ENCODE measurements at places on chromosomes 3 and 15. TPM values are rescaled to one million over a fixed set of nuclear protein-coding genes. Genes with fewer than 3 reads are reported as not detected.

The MINAR1 gene
- 0.84 TPM for total RNA-seq

The MAGEF1 gene
- total RNA-seq, result 13.1 TPM

The GREM1 gene
- total RNA-seq, result not detected

The TNNC1 gene
- not detected for total RNA-seq

The DLEC1 gene
- not detected for total RNA-seq

The SETD2 gene
- 14.1 TPM for total RNA-seq

The FANCD2OS gene
- not detected for total RNA-seq

The IGDCC3 gene
- total RNA-seq, result not detected

The TMEM45A gene
- total RNA-seq, result 8.9 TPM

The IMPG2 gene
- not detected for total RNA-seq

DNA sequence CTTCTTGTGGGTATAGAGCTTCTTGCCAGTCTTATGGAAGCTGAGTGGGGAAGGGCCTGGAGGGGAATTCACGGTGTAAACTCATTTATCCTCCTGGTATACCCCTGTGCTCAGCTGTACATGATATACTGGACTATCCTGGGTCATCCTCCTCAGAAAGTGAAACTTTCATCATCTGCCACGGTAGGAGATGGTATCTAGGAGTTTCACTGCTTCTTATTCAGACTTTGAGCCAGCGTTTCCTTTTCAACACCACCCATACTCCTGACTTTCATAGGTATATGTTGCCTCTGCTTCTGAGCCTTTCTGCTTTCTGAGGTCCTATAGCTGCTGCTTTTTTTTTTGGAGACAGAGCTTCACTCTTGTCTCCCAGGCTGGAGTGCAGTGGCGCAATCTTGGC, 15.6 kb downstream of the SENP5 start:
- no peak for DNase-seq

DNA sequence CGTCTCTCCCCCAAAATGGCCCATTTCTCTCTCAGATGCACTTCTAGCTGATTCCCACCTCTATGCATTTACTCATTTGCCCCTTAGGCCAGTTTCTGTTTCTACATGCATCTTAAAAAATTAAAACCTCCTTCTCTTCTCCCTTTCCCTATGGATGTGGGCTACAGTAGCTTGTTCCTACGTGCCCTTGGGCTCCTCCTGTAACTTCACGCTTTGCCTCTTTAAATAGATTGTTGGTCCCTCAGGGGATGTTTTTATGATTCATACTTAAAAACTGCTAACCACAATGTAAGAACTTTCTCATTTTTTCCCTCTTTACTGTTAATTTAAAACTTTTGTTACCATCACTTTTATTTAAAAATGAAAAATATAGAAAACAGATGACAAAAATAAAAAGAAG, 185.6 kb upstream of the MRPL3 start:
- DNase-seq, result no peak

DNA sequence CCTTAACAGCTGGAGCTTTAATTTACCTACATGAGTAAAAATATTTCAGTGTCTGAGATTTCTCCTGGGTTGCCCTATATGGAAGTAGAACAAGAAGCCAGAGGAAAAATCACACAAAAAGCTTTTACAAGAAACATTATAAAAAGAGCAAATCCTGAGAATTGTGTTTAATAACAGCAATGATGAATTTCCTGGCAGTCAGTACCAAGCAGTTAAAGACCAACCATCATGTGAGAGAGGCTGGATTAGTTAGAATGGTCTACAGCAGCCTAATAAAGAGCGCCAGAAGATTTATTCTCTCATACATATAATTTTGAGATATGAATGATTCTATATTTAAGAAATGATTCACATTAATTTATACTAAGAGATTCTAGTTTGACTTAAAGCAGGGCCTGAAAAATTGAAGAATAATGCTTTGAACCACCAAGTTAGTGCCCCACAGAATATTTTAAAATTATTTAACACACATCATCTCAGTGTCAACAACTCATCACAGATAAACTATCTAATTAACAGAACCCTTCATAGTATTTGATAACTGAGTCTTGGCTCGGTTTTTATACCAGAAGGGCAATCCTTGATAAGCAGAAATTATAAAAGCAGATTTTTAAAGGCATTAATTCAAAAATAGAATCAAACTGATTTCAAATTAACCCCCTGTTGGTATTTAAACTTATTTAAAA, 59.9 kb upstream of the DPH6 start:
- no peak for DNase-seq

DNA sequence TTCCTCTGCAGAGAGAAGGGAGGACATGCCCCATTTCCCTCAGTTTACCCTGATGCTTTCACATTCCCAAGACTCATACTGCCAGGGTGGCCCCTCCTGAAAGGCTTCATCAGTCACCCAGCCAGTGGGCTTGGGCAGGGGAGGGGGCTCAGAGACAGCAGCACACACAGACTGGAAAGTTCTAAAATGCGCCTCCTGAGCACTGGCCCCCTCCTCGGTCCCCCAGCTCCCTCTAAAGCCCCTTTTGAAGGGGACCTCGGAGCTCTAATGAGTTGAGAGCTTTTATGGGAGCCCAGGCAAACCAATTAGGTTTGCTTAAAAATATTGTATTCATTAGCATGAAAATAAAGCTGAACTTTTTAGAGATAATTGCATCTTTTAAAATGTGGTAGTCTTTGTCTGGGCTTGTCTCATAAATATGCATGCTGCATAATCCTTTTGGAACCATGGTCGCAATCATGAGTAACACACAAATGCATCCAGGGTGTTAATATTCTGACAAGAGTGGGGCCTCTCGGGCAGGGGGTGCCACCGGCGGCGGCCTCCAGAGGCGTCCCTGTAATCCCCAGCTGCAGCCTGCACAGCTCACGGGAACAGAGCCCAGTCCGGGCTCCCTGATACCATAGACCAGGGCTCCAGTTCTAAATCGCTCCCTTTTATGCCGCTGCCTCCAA, 78.5 kb downstream of the RPLP1 start:
- DNase-seq, result no peak

DNA sequence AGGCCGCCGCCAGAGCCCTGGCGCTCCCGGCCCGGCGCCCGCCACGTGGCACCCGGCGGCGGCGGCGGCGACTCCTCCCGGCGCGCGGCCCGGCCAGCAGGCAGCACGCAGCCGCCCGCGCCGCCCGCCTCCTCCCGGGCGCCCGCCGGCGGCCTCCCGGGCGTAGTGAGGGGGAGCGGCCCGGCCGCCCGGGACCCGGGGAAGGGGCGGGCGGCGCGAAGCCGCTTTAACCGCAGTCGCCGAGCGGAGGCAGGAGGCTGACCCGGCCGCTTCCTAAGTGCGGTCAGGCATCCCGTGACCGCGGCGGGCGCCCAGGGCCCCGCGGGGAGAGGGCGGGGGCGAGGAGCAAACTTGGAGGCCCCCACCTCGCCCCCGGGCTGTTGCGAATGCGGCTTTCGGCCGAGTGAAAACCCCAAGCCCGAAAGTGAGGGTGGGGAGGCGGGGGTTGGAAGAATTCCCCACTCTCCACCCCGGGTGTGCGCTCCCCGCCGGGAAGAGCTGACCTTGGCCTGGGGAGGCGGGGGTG, 1.7 kb upstream of the HES1 start:
- no peak for DNase-seq

- no peak for DNase-seq
Observed at GRCh38 chr3:108518895-108519294, 8.5 kb upstream of the MYH15 start.

DNA sequence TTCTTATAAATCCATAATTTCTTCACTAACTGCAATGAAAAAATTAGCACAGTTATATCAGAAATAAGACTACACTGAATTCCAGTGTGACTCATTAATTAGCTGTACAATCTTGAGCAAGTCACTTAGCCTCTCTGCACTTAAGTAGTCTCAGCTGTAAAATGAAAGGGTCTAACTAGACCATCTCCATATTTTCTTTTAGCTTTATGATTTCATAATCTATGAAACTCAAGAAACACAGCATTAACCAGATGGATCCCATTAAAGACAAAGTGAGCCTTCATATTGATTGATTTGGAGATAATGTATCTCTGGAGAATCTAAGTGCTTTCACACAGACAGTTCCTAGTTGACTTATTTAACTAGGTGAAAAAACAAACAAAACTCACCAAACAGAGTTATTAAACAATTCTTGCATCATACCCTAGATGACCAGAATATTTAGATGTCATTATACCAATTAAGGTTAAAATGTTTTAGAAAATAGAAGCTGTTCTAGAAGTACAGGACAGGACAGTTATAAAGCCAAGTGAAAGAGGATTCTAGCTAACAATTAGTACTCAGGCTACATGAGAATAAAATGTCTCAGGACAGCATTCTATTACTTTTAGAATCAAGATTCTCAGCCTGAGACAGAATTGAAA, 11.2 kb downstream of the CSNK1G1 start:
- no peak for DNase-seq

- no peak for DNase-seq
Observed at GRCh38 chr3:9168241-9168741, 81.2 kb downstream of the SRGAP3 start.

- no peak for DNase-seq
Observed at GRCh38 chr3:9279966-9280365, 30.5 kb upstream of the SRGAP3 start.

- DNase-seq, result no peak
Observed at GRCh38 chr3:195263193-195263924, 7.6 kb downstream of the XXYLT1 start.

DNA sequence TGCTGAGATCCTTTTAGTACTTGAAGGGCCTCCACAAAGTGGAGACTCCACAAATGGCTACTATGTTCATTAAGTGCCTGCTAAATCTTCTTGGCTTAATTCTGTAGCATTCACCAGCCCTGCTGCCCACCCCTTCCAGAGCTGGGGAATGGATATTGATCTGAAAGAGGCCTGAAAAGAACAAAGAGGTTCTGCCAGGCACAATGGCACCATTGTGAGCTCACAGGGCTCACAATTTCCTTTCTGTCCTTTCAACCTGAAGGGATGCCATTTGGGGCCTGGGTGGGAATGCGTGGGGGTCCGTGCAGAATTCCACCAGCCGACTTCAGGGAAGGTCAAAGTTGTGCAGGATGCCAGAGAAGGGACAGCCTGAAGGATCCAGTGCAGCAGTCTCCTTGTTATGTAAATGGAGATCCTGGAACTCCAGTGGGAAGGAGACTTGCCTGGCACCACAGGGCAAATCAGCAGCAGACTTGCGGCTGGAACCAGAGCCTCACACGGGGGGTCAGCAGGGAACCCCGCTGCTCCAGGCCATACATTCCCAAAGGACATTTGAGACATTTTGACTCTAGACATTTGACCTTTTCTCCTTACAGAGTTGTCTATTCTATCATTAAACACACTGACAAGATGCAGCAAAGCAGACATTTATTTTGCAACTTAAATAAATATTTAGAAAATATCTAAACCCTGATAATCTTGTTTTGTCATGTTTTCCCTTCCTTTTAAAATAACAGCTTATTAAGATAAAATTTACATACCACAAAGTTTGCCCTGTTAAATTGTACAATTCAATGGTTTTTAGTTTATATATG, 21.5 kb upstream of the MORF4L1 start:
- no peak for DNase-seq

- DNase-seq, result no peak
Observed at GRCh38 chr3:81249540-81250029, 511.9 kb downstream of the GBE1 start.

DNA sequence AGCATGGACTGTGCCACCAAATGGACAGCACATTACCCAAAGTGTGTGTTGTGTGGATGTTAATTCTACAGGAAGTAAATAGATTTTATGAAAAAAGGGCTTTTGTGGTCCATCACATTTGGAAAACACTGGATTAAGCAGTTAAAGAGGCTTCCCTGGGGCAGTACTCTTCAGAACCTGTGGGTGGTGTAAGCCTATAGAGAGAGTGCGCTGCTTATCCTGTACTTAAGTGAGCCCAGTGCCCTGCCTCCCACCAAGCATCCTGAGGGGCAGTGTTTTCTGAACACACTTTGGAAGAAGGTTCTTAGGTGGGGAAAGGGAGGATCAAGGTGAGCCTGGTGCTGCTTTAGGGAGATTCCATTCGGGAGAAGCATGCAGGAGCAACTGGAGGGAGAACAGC, 10.9 kb downstream of the TTLL3 start:
- DNase-seq, result no peak

- no peak for DNase-seq
Observed at GRCh38 chr3:179948740-179949139, 88.0 kb downstream of the PEX5L start.

DNA sequence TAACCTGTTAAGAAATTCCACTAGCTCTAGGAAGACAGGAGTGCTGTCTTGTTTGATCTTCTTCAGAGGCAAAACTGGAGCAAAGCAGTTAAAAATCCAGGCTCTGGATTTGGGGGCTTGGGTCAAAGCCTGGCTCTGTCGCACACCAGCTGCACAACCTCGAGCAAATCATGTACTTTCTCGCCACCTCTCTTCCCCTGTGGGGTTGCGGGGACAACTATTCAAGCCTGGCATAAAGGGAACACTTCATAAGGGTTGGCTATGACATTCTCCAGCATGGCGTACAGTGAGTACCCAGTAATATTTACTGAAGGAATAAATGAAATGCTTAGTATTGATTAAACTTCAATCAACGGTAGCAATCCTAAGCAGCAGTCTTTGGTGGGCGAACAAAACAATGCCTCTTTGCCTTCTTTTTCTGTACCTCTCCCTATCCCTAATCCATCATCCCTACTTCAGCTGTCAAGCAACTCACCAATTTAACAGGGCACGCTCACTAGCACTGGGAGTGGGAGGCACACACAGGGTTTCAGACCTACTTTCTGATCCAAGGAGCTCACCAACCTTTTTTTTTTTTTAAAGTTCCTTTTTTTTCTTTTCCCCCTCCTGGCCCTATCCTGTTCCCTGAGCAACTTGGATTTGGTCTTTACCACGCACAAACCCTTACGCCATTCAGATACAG, 33.0 kb downstream of the GNB5 start:
- no peak for DNase-seq

DNA sequence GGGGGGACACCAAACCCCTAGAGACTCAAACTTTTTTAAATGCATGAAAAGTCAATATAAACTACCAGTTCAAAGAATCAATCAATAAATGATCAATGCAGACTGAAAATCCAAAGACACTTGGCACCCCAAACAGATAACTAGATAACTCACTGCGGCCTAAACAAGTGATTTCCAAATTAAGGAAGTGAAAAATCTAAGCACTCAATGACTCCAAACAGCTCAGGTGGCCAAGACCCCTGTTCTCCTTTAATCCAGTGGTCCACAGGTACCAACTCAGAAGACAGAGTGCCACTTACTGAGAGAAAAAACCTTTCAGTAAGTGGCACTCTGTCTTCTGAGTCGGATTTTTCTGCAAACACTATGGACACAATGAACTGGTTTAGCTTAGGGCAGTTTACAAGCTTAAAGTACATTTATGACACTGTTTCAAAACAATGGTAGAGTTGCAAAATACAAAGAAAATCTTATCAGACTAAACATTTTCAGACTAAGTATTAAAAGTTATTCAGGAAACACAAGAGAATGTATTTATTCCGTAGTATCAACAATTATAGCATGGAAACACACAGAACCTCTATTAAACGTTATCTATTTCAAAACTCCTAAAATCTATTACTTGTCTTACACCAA, 4.7 kb downstream of the DLG1 start:
- DNase-seq, result no peak

DNA sequence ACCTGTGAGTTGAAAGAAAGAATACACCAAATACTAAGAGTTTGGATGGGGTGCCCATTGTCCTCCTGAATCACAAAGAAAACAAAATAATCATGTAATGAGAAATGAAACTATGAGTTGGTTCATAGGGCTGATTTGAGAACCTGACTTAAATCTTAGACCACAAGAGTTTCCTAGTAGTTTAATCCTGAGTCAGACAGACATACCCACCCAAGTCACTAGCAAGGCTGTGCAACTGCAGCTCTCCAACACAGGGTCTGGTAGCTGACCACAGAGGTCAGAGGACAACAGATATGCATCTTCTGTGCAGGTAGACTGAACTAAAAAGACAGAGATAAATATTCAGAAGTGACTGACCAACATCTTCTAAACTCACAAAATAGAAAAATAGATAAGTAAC, 296.3 kb upstream of the TMCO5A start:
- no peak for DNase-seq
